ENCODE measurements at places on chromosomes 11 and 22.

GRCh38 chr11:57903441-57904123, 120.1 kb upstream of the OR9Q1 start:
- no peak for DNase-seq

GRCh38 chr11:114076921-114077331, 17.4 kb downstream of the ZBTB16 start:
- DNase-seq: no peak

- peak; percentile 79 for DNase-seq
Observed at GRCh38 chr22:49962012-49962750, 1.6 kb downstream of the PIM3 start.

DNA sequence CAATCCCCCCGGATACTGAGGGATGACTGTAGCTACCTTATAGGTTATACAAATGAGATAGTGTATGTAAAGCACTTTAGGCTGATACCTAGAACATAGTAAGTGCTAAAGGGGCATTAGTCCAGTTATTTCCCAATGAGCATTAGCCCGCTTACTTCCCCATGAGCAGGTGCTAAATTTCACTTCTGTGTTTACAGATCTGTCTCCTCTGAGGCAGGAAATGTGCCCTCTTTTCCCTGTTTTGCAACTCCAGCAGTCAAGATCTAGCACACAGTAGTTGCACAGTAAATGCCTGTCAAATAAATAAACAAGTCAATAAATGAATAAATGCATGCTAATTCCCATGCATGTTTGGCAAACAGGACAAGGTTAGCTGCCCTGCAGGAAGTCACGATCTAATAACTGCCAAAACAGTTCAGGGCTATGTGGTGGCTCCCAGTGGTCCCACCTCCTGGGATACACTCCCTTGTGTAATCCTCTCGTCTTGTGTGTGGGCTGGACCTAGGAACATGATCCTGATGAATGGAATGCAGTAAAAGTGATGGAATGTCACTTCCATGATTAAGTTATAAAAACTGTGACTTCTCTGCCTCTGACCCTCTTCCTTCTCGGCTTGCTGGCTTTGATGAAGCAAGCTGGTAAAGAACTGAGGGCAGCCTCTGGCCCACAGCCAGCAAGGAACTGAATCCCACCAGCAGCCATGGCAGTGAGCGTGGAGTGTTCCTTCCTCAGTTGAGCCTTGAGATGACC, 459.0 kb downstream of the SOX6 start:
- no peak for DNase-seq

GRCh38 chr22:29670626-29671025, 49.2 kb upstream of the CABP7 start:
- no peak for DNase-seq

GRCh38 chr11:59112494-59112893, 5.5 kb downstream of the FAM111B start:
- DNase-seq: no peak

GRCh38 chr11:18802381-18803257, 11.0 kb upstream of the PTPN5 start:
- DNase-seq: no peak

DNA sequence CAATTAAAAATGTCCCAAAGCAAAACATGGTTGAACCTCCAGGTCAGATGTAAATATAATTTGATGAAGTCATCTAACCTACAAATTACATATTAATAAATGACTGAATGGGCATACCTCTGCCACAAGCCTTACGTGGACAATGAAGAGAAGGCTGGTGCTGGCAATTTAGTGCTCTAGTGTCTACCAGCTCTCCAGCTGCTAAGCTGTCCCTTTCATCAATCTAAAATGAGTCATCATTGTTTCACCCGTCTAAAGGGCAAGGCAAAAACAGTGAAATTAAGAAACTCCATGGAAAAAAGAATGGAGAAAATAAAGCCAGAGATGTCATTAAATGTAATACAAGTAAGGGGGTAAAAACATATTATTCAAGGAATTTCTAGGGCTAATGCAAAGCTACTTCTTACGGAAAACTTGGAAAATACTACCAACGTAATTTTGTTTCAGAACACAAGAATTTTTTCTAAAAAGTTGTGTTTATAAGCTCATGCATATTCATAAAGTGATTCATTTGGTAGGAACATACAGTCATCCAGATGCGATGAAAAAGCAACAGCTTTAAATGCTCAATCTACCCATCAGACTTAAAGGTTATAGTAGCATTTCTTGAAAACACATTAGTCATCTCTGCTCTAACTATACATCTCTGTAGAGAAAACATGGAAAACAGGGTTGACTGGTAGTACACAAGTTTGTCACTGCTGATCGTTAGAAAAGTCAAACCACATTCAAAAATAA, 71.5 kb downstream of the SIK3 start:
- no peak for DNase-seq

DNA sequence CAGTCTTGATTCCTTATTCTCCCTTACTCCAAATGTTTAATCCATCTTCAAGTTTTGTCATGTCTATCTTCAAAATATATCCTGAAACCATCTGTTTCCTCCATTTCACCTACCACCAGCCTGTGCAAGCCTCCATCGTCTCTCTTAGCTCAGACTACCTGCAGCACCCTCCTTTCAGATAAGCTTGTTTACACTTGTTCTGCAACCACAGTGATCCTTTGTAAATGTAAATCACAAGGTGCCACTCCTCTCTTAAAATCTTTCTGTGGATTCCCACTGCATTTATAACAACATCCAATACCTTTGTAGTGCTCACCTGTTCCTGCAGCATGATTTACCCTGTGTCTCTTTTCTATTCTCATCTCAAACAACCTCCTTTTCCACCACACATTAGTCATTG, 31.8 kb upstream of the GPR83 start:
- DNase-seq: no peak

DNA sequence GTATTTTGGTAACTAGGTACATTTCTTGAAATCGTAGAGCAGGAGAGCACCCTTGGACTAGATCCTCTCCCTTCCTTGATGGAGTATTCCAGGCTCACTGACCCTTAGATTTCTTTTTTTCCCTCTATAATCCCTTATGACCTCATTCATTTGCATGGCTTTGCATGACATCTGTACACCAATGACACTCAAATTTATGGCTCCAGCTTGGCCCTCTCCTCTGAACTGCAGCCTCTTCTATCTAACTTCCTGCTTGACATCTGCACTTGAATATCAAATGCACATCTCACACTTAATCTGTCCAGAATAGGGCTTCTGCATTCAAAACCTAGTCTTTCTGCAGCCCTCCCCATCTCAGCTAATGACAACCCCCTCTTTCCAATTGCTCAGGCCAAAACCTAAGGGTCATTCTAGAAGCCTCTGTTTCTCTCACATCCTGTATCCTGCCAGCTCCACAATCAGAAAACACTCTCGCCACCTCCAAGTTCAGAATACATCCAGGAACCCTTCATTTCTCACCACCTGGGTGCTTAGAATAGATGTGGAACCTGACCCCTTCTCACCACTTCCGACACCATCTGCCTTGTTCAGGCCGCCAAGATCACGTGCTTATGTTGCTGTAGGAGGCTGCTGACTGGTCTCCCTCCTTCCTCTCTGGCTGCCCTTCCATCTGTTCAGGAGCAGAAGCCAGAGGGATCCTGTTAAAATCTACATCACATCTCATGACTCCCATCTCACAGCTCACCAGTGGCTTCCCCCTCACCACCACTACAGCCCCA, 138.9 kb upstream of the MTNR1B start:
- DNase-seq: no peak

GRCh38 chr11:77410076-77410827, 63.6 kb downstream of the PAK1 start:
- no peak for DNase-seq

DNA sequence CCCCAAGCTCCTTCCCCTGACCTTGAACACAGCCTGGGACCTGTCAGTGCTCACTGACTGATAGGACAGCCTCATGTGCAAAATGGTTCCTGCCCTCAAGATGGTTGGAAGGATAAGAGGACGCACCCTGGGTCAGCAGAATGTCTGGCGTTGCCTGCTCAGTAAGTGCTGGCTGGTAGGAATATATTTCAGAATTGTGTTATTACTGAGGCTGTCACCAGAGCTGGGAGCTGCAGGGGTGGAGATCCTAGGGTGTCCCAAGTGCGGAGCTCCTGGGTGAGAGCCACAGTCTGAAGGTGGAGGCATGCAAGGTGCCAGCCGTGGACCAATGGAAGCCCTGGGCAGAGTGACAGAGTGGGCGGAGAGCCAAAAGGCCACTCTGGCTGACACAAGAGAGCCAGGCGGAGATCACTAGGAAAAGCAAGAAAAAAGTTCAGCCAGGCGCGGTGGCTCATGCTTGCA, 1.0 kb upstream of the SEC14L4 start:
- DNase-seq: no peak

GRCh38 chr11:94077552-94078293, 50.9 kb upstream of the PANX1 start:
- no peak for DNase-seq

DNA sequence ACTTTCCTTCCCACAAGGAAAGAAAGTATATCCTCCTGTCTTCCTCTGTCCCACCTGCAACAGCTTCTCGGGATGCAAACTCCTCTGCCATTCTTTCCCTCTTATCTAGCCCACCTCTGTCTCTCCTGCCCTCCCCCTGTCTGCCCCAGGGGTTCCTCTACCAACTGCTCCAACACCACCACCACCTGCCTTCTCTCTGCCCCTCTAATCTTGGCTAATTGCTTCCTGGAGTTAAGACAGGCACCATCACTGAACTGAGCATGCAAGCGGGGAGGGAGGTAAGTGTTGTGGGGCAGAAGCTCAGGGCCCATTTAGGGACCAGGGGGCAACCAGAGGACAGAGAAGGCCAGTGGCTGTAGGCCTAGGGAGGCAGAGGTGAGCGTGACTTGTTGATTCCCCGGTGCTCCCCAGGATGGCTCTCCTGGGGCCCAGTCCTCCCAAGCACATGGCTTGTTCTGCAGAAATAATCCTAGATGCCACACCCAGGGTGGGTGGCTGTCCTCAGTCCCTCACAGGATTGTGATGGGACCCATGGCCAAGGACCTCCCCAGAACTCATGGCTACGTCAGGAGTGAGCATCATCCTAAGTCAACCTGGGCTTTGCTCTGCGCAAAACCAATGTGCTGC, 111.1 kb downstream of the TP53I11 start:
- DNase-seq: no peak

GRCh38 chr11:119262668-119263351, 54.1 kb downstream of the MCAM start:
- DNase-seq: no peak

DNA sequence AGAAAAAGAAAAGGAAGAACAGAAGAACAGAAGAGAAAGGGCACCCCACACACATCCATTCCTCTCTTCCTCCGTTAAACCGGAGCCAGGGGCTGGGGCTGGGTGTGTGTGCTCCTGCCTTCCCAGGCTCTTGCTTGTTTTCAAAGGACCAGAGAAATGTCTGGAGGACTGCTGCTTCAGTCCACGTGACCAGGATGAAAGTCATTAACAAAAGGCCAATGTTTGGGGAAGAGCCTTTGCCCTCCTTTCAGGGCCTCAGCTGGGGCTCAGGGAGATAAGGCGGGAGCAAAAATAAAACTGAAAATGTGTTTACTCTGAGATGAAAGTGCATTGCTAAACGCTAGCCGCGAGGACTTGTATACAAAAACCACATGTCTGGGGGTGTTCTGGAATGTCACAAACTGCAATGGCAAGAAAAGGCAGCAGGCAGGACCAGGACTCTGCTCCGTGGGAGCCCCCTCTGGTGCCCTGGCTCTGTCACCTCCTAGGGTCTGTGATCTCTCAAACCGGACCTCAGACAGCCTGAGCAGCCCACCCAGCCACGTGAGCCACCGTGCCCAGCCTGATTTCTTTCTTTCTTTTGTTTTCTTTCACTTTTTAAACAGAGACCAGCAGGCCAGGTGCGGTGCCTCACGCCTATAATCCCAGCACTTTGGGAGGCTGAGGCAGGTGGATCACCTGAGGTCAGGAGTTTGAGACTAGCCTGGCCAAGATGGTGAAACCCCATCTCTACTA, 31.6 kb upstream of the MYH9 start:
- no peak for DNase-seq

DNA sequence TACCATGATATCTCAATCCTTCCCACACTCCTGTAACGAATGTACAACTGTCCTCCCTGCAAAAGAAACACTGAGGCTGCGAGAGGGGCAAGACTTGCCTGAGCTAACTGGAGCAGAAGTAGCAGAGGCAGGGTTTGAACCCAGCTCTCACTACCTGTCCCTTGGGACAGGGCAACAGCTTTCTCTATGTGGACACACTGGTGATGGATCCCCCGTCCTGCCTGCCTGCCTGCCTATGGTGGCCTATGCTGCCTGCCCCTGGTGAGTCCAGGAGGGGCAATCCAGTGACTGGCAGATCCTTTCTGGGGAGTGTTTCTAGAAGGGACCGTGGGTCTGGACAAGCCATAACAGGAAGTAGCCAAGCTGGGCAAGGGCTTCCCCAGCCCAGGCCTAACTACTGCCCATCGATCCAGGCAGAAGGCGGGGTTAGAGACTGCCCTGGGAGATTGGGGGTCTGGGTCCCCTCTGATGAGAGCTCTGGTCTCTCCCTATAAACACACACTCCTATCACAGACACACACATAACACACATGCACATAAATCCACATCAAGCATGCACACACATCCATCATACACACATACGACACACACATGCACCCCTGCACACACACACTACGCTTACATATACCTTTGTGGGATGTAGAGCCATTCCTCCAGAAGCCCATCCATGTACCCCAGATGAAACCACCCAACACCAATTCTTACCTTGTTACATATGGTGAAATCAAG, 1.1 kb upstream of the EMID1 start:
- no peak for DNase-seq

DNA sequence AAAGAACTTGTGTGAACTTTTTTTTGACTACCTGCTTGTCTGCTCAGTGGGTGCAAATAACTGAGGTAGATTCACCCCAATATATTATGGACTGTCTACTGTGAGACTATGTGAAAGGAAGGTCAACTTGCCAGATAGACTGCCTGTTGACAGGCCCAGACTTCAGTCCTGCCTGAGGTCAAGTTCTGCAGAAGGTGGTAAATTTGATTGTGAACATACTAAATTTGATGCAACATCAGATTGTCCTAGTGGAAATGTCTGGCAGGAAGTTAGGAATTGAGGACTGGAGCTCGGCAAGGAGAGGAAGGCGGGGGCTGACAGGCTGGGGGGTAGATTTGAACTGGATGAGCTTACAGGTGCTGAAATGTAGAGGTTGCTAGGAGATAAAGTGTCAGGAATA, 140.7 kb downstream of the TTC28 start:
- no peak for DNase-seq

- no peak for DNase-seq
Observed at GRCh38 chr11:126573325-126573978, 218.0 kb downstream of the ST3GAL4 start.

- DNase-seq: peak; percentile 42
Observed at GRCh38 chr11:86608251-86608799, 64.1 kb downstream of the ME3 start.

GRCh38 chr11:86056351-86056854, 12.5 kb downstream of the PICALM start:
- DNase-seq: no peak

DNA sequence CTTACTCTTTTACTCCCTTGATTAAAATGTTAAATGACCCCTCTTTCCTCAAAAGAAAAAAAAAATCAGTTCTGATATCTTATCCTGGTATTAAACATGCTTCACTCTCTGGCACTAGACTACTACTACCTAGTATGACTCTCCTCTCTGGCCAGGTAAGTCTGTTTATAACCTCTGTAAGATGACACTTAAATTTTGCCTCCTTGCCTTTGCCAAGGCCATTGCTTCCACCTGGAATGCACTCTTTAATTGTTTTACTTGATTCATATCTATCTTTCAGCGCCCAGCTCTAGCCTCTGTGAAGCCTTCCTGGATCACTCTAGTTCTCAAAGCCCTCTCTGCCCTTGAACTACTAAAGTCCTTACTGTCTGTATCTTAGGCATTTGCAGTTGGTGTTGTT, 170.4 kb downstream of the ETS1 start:
- DNase-seq: no peak

Data from brain pericyte (primary cell).